ENCODE measurements at places on chromosomes 6 and 20.

DNA sequence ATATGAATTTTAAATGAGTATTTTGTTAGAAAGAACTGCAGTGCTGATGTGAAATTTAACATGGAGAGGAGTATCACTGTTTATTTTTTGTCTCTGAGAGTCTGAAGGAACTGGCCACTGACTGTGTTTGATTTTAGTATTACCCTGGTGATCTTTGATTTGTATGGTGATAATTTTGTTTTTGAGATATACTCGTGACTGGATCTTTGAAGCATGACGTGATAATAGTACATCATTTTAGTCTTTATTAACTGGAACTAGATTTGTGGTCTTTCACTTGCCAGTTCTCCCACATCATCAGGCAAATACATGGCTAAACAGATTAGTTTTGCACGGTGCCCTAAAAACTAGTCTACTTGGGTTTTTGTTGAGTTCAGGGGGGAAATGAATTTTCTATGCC is 55.5 kb downstream of the ARID1B start:
- no peak for DNase-seq

GRCh38 chr20:11205769-11206362 is 532.1 kb upstream of the JAG1 start:
- no peak for DNase-seq

DNA sequence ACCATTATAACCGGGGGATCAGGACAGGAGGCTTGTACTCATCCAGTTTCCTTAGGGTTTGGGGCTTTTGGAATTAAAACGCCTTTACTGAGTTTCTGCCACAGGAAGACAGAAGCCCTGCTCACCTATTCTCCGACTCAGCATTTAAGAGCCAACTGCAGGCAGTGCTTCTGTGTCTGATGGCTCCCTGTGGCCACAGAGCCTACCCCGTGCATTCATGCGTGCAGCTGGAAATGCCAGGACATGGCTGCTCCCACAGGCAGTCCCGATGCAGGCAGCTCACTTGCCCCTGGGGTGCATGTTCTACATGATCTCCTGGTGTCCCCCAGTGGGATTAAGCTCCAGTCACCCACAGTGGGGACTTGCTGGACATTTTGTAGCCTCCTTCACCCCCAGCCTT is 22.2 kb downstream of the ZNF831 start:
- DNase-seq, result no peak

DNA sequence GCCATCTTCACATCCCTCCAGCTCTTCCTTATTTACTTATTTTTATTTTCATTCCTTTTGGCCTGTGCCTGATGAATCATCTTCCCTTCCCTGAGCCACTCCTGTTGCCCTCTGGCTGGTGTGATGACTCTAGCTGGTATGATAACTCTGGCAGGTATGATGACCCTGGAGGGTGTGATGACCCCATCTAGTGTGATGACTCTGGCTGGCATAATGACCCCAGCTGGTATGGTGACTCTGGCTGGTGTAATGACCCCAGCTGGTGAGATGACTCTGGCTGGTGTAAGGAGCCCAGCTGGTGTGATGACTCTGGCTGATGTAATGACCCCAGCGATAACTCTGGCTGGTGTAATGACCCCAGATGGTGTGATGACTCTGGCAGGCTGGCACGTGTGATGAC is 426.8 kb downstream of the QKI start:
- no peak for DNase-seq

DNA sequence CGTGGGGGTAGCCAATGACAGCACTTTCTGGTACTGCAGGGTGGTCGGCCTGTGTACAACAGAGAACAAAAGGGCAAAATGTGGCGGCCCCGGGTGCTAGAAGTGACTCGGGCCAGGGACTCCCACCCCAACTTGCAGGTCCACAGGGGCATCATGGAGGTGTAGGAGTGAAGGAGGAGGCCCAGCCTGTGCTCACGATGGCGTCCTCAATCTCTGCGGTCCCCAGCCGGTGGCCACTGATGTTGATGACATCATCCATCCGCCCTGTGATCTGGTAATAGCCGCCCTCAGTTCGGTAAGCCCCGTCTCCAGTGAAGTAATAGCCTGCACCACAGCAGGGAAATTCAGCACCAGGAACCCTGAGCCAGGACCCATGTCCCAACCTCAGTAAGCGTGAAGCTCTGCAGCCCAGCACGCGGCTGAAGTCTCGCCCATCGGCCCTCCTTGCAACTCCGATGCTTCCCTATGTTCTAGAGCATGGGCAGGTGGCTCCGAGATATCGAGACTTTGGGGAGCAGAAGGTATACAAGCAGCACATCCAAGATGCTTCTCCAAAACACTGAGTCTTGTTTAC is 20.2 kb upstream of the APMAP start:
- DNase-seq, result no peak
